ENCODE measurements at places on chromosomes 4 and X.

DNA sequence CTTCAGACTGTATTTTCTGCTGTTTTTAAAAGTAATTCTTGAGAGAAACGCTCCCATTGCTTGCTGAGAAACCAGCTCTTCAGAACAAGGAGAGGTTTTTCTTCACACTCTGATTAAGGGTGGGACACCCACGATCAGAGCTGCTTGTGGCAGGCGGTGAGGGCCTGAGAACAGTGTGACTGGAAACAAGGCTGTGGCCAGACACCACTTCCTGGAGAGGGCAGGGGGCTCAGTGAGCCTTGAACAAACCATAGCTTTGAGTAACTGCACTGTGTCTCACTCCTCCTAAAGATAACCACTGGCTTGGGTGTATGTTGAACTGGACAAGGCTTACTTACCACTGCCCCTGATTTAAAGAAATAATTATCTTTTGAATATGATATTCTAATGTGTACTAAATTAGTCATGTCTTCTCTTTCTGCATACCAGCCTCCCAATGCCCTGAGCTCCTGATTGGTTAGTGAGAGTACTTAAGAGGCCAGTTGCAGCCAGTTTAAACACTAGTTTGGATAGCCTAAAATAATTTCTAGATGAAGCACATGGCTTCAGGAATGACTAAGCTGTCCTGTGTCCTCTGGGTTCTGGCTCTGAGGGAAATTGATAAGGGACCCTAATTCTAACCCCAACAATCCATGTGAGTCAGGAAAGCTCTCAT lies 3.7 kb upstream of the GPR82 start:
- no peak for DNase-seq

- no peak for DNase-seq
These were observed 241.1 kb downstream of the AFAP1 start for GRCh38 chr4:7698584-7698983.

DNA sequence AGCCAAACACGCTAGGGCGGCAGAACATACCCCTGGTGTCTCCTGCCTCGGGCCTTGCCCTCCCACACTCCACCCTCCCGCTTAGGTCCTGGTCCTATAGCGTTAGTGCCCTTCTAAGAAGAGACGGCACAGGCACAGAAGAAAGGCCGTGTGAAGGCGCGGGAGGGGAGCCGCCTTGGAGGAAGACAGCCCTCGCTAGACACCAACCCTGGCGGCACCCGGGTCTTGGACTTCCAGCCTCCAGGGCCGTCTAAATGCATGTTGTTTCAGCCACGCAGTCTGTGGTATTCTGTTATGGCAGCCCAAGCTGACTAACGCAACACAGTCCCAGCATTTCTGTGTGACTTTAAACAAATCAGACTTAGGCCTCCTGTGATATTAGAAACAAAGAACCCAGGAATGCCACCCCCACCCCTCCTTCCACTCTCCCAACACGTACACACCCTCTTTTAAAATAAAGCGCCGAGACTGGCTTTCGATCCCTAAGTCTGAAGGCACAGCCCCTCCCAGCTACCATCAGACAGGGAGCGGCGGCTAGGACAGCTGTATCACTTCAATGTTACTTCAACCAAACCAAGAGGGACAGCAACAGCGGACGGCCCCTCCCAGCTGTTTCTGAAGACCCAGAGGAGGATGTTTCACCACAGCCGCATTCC lies 128.0 kb downstream of the AFAP1 start:
- no peak for DNase-seq

GRCh38 chr4:21655031-21655430 lies 293.5 kb downstream of the KCNIP4 start:
- DNase-seq = no peak

GRCh38 chr4:145440292-145441007 lies 41.2 kb upstream of the SMAD1 start:
- no peak for DNase-seq

DNA sequence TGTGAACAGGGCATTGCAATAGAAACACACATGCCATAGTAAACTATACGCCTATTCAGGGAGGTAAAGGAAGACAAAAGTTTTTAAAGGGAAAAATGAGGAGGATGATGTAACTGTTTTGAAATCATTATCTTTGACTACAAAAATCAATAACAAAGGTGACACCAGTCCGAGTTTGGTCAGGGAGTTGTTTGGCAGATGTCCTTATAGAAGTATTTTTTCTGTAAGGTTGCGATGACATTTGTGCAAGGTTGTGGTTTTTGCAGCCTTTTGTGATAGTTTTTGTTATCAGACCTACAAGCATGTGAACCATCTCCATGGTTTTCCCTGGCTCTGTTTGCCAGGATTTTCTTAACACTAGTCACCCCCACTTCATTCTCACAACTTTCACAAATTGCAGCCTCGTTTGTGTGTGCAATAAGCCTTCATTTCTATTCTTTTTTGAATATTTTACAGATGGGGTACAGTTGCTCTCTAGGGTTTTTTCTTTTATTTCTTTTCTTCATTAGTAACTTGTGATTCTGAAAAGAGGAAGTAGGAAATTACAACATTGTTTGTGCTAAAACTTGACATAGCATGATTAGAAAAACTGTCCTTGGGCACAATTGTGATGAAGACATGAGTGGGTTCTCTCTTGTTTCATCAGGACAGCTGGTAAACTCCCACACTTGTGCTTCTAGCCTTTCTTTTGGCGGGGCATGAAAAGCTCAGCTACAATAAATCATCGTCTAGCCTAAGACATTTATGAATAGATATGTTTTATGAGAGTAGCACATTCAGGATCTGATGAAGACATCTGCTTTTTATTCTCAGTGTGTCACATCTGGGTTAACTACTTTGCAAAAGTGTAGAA lies 60.2 kb upstream of the PNPLA4 start:
- DNase-seq = no peak

DNA sequence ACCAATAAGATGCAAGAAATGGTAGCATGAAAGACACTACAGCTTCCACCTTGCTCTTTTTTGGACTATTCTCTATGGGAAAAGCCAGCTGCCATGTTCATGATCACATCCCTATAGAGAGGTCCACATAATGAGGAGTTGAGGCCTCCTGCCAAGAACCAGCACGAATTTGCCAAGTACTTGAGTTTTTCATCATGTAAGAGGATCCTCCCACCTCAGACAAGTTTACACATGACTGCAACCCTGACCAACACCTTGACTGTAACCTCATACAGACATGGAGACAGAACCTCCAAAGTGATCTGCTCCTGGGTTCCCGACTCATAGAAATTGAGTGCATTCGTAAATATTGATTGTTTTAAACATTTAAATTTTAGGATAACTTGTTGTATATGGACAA lies 135.2 kb upstream of the TSPAN5 start:
- no peak for DNase-seq

DNA sequence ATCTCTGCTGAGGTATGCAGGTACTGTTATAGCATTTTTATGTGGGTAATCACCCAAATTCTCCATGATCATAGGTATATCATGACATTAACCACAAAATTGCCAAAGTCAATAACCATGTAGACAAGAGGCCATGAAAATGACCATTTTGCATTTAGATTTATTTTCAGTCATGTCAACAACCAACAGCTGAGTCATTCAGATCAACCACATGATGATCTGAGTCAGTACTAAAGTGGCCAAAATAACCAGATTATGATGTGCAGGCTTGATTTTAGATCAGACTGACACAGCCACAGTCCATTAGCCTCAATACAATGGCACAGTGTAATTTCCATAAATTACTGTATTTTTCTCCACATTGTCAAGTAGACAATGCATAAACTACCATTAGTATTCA lies 240.5 kb downstream of the GRIA3 start:
- no peak for DNase-seq

DNA sequence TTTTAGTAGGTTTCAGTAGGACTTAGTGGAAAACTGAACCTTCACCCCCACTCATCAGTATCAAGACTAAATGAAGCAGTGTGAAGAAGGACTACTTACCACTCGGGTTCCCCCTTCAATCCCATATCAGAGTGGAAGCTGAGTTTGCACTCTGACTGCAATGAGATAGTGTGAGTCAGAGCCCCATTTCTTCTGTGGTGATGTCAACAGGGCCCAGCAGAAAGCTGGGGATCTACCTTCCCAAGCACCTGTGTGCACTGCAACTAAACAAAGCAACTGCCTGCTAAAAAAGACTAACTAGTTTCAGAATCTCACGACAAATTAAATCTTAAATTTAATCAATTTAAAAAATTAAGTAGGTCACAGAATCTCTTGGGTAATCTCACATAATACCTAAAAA lies 1837.0 kb upstream of the PCDH7 start:
- no peak for DNase-seq

GRCh38 chr4:1871471-1872021 lies 353 bp downstream of the NSD2 start:
- DNase-seq = no peak

DNA sequence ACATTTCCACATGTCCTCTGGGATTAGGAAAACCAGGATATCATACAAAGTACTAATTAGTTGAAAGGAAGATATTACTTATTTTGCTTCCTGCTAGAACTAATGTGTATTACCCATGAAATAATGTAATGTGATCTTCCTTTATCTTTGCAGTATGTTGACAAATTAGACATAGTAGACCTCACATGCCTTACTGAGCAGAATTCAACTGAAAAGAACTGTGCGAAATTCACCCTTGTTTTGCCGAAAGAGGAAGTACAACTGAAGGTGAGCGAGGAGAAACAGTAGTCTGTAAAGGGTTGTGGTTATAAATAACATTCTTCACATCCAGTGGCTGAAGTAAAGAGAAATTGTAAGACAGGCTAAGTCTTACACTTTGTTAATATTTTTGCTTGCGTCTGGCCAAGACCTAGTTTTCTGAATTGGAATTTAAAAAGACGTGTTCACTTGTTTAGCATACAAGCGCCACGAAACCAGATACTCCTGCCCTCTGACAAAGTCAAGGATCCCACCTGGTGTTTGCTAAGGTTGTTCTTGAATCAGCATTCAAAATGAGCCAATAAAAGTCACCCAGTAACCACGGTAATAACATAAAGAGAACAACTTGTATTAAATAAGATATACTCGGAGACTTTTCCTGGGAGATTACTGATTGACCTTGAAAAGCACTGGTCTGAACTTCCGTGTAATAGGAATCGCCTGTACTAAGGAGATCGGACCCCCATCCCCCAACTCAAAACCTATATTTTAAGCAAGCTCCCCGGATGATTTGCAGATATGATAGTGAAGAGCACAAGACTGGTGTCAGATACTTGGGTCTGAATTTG lies 16.9 kb downstream of the STAP1 start:
- DNase-seq = no peak

GRCh38 chrX:84064164-84064563 lies 123.8 kb downstream of the RPS6KA6 start:
- DNase-seq = no peak

GRCh38 chr4:24394041-24394440 lies 190.3 kb downstream of the DHX15 start:
- DNase-seq = no peak

GRCh38 chrX:56729152-56729850 lies at the start of gene NBDY:
Gene NBDY (plus strand): TSS chrX:56729243. CDS start chrX:56729354, 111 bp downstream.
- peak; percentile 21 for DNase-seq

DNA sequence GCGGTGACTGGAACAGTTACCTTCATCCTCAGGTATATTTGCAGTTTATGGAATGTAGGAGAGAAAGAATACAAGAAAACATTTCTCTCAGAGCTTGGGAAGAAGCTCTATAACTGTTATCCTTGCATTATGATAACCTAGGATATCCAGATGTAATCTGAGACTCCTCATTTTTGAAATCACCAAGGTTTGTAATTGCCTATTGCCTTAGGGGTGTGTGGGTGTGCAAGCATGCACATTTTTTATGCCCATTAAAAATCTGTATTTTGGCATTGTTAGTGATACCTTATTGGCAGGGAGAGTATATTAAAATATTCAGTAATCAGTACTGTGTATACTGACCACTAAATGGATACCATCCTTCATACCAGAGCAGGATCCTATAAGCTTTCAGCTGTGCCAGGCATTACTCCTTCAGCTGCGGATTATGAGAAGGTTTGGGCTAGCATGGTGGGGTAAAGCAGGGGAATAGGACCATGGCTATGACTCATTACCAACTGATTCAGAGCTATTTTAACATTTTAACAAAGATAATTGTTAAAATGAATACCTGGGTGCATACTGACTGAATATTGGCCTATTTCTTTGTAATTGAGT lies 8.3 kb downstream of the SEC24B start:
- no peak for DNase-seq

GRCh38 chrX:105725228-105725627 lies 97.1 kb upstream of the NRK start:
- DNase-seq = no peak

- DNase-seq = no peak
These were observed 71.8 kb downstream of the NBDY start for GRCh38 chrX:56800801-56801200.

DNA sequence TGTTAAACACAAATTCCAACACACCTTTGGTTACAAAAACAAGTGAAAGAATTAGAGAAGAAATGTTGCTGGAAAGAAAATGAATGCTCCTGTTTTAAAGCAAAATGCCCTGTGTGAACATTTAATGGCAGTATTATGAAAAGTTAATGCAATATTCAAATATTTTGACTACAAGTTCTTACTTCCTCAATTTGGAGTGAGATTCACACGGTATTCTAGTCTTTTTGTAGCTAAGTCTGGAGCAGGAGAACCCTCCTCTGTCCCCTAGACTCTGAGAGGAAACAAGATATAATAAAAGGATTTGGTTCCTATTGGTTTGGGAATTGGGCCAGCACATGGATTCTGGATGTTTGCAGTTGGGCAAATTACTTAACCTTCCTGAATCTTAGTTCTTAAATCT lies 12.7 kb downstream of the MAD2L1 start:
- no peak for DNase-seq

DNA sequence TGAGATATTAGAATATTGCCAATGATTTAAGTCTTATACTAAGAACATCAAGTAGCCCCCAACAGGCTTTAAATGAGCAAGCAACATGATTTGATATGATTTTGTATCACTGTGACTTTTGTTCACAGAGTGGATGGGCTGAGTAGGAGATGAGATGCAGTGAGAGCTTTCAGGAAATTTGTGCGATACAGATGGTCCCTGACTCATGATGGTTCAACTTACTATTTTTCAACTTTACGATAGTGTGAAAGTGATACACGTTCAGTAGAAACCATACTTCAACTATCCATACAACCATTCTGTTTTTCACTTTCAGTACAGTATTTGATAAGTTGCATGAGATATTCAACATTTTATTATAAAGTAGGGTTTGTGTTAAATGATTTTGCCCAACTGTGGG lies 78.7 kb upstream of the NWD2 start:
- DNase-seq = no peak

DNA sequence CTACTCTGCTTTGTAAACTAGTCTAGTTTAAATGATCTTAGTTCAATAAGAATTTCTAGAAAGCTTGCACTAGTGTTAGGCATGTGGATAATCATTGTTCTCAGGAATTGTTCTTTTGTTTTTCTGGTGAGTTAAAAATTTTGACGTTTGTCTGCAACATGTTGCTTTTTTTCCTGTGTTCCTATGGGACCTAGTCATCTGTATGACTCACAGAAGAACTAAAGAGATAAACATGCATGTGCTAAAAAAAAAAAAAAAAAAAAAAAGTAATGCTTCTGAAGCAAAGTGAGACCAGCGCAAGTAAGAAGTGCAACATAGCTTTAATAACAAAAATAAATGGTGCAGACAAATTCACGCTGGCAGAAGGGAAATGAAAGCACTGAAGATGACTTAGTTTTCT lies 471.2 kb downstream of the IQCM start:
- no peak for DNase-seq
